ENCODE measurements at places on chromosomes 4 and X.

- DNase-seq = no peak
Measured at GRCh38 chrX:153612413-153612812, 13.5 kb upstream of the CCNQ start.

GRCh38 chr4:41364876-41365275 lies 108.1 kb downstream of the UCHL1 start:
- DNase-seq = no peak

DNA sequence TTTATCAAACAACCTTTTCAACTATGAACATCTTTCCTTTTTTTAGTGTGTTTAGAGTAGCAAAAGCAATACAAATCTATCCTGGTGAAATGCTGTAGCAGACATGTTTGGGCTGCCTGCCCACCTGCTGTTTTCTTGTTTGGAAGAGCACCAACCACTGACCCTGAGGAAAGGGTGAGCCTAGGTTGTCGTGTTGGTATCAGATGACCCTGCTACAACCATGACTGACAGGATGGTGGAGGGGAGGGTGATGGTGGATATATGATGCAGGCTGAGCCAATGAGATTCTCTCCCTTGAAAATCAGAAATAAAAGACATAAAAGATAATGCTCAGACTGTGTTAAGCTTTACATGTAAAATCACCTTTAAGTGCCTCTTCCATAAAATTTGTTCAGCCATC lies 201.2 kb downstream of the NPNT start:
- DNase-seq = no peak

DNA sequence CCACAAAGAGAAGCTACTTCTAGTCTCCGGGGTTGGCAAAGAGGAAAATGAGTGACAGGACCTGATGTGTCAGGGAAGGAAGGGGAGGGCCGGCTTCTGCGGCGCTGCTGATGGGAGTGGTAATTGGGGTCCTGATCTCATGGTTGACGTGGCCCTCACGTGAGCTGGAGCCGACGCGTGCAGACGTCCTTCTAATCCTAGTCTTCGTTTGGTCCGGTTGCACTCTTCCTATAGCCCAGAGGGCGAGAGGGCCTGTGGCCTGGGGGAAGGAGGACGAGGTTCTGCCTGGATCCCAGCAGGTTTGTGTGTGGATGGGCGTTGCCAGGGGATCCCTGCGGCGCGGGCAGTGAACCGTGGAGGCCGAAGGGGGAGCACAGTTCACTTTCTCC lies at the start of gene ARMCX1:
Gene ARMCX1 (plus strand): TSS at position 186 of the 389 bp plus-strand sequence. CDS start 2,384 bp downstream, outside the sequence.
- DNase-seq = no peak

DNA sequence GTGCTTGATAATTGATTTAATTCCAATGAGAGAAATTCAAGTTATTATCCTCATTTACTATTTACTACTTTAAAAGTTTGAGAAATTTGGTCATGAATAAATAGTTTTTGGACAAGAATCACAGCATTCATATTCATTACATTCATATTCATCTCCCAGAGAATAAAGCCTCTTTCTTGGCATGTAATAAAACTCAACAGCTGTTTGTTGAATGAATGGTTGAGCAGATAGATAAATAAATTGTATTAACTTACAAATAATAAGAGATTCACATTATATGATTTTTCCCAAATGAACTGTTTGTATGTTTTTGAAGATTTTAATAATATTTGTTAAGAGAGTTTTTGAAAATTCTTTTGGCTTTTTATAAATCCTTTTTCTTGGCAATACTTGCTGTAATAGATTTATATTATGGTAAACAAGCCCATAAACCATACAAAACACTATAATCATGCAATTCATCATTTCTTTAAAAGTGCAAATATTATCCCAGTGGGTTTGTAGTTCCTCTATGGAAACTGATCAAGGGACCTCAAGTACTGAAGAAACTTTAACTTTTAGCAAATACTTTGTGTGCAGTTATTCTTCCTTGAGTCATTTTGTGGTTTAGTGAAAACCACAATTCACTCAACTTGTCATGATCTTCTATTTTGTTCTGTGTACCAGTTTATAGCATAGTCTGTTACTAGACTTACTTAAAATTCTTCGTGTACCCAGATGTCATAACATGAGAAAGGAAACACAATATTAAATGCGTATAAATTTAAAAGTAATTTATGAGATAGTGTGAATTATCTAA lies 371.8 kb downstream of the ADGRL3 start:
- DNase-seq = no peak

DNA sequence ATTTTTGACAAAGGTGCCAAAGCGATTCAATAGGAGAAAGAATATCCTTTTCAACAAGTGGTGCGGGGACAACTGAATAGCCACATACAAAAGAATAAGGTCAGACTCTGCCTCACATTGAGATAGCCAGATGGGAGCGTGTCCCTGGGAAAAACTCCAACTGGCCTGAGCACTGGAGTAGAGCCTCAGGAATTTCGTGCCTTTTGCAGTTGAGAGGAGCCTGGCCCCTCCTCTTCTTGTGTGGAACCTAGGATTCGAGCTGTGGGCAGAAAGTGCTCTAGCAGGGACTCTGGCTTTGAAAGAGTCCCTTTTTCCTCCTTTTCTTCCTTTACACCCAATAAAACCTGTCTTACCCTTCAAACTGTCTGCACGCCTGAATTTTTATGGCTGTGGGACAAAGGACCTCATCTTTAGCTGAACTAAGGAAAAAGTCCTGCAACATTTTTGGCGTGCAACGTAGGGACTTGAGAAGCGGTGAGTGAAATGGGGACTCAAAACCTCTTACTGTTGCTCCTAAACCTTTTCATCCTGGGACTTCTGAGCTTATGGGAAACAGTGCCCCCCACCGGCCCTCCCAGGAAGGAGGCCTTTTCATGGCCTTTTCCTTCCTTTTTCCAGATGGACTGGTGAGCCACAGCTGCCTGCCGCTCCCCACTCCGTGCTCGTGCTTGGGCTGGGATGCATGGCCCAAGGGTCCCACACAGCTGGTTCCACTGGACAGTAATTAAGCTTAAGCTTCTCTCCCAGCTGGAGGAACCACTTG lies 68.6 kb downstream of the BMP15 start:
- no peak for DNase-seq

DNA sequence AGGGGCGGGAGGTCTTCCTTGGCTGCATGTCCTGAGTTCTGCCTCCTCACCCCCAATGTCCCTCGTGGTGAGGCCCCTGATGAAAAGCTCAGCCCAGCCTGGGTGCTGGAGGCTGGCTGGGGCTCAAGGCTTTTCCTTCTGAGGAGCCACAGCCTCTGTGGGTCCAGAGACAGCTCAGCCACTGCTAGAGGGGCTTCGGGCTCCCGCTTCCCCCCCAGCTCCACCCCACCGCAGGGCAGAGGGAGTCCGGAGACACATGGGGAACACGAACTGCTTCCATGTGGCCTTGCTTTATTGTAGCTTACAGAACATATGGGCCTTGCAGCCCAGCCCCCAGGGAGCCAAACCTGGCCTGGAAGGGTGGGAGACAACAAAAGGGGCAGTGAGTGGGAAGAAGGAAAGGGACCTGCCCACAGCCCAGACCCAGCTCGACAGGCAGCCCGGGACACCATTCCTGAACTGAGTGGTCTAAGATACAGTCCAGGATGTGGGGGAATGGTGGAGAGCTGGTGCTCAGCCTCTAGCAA lies 89.9 kb upstream of the NKX1-1 start:
- no peak for DNase-seq

DNA sequence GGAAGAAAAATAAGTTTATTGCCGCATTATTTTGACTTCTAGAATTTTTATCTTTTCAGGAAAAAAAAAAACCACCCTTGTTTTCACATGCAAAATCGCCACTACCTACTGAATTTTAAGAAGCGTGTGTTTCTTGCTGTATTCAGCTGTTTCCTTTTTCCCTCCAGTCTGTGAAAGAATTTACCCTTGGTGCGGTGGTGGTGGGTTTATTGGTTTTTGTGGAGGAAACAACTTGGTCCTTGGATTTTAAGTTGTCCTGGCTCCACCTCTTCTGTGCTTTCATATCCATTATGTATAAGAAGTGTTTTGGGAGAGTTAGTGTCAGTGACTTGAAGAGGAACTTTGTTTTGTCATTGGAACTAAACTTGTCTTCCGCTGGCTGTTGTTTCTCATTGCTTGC lies 8.1 kb downstream of the RAPGEF2 start:
- DNase-seq = no peak

GRCh38 chr4:56655627-56656345 lies 25.3 kb downstream of the HOPX start:
- no peak for DNase-seq

GRCh38 chr4:95045429-95045828 lies 287.7 kb downstream of the BMPR1B start:
- DNase-seq = no peak

DNA sequence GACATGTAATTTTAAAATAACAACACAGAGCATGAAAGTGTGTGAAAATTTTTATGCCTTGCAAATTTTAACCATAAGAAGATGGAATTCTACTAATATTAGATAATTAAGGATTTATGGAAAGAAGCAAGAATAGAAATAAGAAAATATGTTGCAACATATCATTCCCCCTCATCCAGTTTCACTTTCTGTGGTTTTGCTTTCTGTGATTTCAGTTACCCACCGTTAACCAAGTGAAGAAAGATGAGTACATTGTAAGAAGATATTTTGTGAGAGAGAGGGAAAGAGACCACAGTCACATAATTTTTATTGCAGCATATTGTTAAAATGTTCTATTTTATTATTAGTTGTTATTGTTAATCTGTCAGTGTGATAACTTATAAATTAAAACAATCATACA lies 77.9 kb downstream of the ADAM29 start:
- DNase-seq = no peak

DNA sequence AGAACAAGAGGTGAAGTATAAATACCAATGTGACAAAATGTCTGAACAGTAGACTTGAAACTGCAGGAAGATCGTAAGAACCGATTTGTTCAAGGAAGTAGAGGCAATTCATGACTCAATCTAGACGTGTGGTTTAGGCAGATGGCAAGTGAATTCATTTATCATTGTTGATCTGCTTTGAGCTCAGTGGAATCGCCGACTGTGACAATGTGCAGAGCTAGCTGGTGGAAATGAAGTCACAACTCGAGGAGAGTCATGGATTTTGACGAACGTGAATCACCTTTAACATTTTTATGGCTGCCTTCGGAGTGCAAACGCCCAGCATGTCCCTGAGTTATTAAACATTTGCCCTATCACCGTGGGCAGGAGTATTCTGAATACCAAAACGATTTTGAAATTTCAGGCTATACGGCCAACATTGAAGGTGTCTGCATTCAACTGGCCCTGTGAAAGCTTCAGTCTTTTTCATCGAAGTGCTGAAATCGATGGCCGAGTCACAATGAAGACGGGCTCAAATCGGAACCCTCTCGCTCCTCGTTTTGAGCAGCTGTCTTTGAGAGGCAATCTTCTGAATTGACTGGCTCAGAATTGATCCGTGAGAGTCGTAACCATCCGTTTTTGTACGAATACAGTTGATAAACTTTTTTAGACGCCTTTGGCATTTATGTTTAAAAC lies 689 bp upstream of the OGT start:
- no peak for DNase-seq

- DNase-seq = no peak
Measured at GRCh38 chr4:48295116-48295515, 25.5 kb upstream of the TEC start.

DNA sequence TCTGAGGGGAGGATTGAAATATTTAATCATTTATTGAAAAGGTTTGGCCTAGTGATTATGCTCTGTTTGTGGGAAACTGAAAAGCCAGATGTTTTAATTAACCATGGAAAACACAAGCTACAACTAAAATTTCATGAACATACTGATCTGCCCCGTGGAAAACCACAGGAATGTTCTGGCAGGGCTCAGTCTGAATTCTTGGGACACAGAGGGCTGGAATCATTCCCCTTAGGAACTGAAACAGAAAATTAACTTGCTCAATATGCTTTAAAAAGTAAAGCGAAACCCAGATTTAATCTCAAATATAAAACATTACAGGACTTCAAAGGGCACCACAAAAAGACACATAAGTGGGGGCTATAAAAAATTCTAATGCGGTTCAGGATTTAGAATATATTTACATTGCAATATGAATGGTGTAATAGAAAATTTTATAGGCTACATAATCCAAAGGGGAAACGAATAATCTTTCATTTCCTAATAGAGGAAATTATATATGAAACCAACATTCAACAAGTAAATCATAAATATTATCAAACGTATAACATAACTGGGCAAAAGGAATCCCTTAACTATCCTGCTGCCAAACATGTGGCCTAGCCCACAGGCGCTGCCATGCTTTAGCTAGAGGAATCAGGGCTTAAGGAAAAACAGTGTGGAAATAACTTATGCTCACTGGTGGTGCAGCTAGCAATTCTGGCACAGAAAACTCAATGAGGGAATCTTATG lies 70.9 kb downstream of the APBB2 start:
- no peak for DNase-seq

DNA sequence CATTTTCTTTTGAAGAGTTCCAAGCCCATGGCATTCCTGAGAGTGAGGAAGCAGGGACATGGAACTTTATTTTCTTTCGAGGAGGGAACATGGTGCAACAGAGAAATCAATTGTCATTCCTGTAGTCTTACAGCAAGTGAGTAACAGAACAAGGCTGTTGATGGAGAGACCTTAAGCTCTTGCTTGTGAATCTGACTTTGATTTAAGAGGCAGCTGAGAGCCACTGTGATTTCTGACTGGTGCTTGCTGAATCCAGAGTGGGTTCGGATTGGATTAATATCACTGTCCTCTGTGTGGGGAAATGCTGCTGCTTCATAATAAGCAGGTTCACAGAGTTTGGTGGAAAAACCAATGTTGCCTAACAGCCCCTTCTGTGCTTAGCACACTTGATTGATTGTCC lies 4.7 kb upstream of the ATP1B4 start:
- no peak for DNase-seq

GRCh38 chr4:36123906-36124305 lies 120.4 kb downstream of the ARAP2 start:
- no peak for DNase-seq

- no peak for DNase-seq
Measured at GRCh38 chr4:60817609-60818008, 382.5 kb upstream of the ADGRL3 start.

GRCh38 chr4:122156819-122157218 lies 4.7 kb downstream of the BLTP1 start:
- no peak for DNase-seq

DNA sequence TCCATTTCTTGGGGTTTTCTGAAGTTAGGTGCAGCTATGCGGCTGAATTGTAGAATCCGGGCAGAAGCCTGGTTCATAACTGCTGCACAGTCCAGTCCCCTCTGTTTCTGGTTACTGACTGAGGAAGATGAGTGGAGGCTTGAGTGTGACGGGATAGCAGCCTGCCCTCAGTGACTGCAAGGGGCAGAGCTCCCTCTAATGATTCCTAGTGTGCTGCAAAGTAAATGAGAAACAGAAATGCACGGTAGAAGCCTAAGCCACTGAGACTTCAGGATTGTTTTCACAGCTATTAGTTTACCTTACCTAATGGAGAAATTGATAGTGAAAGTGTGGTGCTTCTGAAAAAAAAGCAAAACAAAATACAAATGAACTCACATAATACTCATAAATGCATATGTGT lies 189.2 kb downstream of the GPM6A start:
- DNase-seq = no peak
